Glomerular endothelial cell (primary cell): ENCODE measurements at places on chromosomes 5 and 9.

GRCh38 chr5:152259702-152260101 is 145.4 kb downstream of the NMUR2 start:
- no peak for DNase-seq

GRCh38 chr9:104779334-104779733 is 15.4 kb downstream of the NIPSNAP3B start:
- DNase-seq, result no peak

GRCh38 chr9:112338561-112338960 is 5.1 kb upstream of the PTBP3 start:
- DNase-seq, result no peak

- no peak for DNase-seq
These were observed 17.5 kb downstream of the TGFBI start for GRCh38 chr5:136046246-136046645.

GRCh38 chr5:55518831-55519390 is 15.9 kb downstream of the PLPP1 start:
- DNase-seq, result no peak

DNA sequence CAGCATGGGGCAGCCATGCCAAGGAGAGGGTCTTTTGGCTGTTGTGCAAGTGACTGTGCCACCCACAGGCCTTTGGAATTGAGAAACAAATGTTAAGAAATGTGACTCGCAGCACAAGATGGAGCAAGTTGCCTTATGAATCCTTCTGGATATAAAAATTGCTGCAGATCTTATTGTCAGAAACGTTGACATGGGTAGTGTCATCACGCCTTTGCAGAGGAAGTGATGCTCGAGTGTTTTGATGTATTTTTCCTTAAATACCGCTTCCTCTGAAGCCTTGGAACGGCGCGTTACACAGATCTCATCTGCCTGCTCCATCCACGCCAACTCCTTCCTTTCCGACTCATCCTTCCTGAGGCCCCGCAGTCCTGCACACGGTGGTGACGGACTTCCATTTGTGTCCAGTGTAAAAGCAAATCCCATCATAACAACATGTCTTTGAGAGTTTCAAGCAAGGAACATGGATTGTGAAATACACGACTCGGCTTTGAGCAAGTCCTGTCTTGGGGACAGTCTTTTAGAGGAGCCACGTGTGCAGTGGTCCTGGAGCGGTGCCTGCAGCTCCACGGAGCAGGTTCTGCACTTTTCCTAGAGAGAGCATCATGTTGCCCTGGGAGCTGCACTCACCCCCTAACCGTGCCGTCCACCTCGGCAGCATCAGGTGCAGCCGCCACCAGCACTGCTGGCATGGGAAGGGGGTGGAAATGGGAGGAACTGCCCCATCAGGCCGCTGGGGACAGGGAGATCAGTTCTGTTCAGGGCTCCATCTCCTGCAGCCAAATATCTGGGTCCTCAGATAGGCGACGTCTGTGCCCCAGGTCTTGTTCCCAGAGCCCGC is 15.1 kb downstream of the ROPN1L start:
- DNase-seq, result no peak

DNA sequence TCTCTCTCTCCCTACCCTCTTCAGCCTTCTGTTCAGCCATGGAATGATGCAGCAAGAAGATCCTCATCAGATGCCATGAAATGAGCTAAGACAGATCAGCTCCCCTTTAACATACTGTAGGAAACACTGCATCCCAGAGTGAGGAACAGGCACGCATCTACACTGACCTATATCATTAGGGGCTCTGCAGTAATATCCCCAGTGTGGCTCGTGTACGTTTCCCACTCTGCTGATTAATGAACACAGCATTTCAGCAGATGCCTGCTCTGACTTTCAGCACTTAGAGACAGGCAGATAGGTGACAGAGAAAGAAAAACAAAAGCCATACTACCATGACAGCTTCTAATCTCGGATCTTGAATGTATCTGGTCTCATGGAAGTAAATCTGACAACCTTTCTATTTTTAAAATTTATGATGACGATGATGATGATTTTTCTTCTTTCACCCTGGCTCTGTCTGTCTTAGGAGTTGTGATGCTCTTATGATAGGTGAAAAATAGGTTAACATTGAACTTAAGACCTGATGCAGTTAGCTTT is 750.3 kb downstream of the CDH12 start:
- no peak for DNase-seq

GRCh38 chr5:16456103-16456832 is 9.3 kb downstream of the ZNF622 start:
- DNase-seq, result peak; percentile 65

DNA sequence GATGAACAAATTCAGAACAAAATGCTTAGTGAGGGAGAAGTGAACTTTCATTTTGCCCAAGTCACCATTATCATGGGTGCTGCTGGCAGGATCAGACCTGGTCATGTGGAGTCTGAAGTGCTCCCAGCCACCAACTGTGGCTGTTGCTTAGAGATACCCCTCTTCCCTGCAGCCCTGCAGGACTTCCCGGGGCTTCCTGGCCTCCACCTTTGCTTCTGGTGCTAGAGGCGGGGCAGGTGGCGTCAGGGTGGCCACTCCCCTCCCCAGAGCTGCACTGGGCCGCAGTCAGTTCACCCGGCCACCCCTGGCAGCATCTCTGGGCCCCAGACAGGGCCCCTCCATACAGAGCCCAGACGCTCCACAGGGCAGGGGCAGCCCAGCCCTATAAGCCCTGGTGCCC is 30.0 kb upstream of the SLC12A7 start:
- no peak for DNase-seq

GRCh38 chr5:75716715-75717081 is 539 bp downstream of the POC5 start:
- DNase-seq, result no peak

DNA sequence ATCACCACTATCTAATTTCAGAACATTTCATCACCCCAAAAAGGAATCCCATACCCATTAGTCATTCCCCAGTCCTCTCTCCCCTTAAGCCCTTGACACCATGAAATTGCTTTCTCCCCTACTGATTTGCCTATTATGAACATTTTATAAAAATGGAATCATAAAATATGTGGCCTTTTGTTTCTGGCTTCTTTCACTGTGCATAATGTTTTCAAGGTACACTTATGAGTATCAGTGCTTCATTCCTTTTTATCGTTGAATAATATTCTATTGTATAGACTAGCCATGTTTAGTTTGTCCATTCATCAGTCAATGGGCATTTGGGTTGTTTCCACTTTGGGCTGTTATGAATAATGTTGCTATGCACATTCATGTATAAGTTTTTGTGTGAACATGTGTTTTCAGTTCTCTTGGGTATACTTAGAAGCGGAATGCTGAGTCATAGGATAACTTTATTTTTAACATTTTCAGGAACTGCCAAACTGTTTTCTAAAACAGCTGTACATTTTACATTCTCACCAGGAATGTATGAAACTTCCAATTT is 40.4 kb upstream of the FGF1 start:
- DNase-seq, result no peak

- no peak for DNase-seq
These were observed 19.9 kb upstream of the WNK2 start for GRCh38 chr9:93164085-93164484.

DNA sequence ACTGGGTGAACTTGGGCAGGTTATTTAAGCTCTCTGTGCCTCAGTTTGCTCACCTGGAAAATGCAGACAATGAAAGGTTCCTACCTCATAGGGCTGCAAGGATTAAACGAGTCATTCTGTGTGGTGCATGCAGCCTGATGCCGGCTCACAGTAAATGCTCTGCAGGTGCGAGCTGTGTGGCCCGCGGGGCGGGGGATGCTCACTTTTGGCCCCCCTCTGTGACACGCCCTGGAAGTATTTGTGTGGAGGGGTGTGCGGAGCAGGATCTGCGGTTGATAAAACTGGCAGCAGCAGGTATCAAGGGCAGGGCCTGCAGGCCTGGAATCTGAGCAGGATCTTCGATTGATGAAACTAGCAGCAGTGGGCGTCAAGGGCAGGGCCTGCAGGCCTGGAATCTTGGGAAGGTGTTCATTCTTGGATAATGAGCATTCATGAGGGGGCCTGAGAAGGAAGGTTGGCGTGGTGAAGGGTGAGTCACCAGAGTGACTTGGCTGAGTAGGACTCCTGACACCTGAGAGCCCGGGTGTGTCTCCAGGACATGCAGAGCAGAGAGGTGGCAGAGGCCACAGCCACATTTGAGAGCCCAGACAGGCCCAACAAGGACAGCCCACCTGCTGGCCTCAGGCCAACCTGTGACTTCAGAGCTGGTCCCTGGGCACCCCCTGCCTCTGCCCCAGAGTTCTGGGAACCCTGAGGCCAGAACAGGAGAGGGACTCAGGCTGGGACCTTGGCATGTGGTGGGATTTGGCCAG is 11.9 kb downstream of the UNC5A start:
- DNase-seq, result no peak

- DNase-seq, result no peak
These were observed 99.1 kb downstream of the FBXO38 start for GRCh38 chr5:148482697-148483462.

DNA sequence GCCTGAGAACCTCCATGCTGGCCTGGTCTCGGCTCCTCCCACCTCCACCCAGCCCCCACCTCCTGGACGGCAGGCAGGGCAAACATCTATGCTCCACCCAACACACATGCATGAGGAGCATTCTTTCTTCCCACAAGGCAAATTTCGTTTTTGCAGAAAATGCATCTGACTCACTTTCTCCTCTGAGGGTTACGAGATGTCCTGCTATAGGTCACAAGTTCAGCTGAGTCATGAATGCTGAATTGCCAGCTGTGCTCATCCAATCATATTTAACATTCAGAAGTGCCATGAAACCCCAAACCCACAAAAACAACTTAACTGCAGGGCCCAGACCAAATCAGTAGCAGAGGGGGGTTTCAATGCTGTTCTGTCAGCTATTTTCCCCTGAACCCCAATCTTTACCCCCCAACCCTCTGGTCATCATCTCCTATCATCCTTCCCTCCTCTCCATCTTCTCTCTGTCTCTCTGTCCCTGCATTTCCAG is 39.0 kb upstream of the OSMR start:
- DNase-seq, result no peak

DNA sequence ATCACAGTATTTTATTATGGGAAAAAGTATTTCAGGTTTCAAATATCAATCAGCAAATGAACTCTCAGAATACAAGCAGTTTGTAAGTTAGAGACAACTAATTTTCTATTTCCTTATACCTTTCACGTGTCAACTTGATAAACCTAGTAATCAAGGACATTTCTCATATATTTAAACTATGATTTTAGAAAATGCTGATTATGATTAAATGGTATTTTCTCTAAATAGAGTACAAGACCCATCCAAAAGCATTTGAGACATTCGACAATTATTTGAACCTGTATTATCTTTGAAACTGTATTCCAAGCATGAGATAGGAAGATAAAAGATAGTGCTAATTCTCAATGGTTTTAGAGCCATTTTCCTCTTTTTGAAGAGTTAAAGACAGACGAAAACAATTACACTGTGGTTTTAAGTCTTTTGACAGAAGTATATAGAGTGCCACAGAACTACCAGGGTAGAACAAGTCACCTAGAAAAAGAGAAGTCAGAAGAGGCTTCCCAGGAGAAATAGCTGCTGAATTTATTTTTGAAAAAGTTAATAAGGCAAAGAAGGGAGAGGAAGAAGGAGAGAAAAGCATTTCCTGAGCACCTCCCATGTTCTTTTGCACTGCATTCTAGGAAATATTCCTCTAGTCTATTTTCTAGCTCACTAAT is 5.6 kb downstream of the MEIKIN start:
- no peak for DNase-seq

GRCh38 chr5:27158171-27158570 is 119.8 kb upstream of the CDH9 start:
- DNase-seq, result no peak

- DNase-seq, result no peak
These were observed 302.4 kb upstream of the ZNF462 start for GRCh38 chr9:106560540-106560939.

DNA sequence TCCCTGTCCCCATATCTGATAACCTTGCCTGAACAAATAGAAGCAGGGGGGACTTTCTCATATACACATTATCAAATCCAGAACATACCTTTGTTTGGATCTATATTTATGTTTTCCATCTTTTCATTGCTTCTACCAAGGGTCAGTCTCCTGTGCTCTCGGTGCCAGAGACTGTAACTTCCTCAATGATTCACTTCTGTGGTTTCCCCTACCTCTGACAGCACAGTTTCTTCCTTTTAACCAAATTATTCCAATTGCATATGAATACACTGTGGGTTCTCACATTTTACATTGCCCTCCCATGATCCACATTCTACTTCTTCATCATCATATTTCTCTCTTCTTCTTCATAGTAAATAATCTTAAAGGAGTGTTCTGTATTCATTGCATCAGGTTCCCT is 32.2 kb downstream of the NMUR2 start:
- no peak for DNase-seq

- no peak for DNase-seq
These were observed 16.9 kb downstream of the C9orf85 start for GRCh38 chr9:71928376-71928775.

- DNase-seq, result no peak
These were observed 45.5 kb downstream of the TNFSF8 start for GRCh38 chr9:114884787-114885452.

GRCh38 chr9:108645520-108645919 is 210.3 kb downstream of the ACTL7B start:
- DNase-seq, result no peak

DNA sequence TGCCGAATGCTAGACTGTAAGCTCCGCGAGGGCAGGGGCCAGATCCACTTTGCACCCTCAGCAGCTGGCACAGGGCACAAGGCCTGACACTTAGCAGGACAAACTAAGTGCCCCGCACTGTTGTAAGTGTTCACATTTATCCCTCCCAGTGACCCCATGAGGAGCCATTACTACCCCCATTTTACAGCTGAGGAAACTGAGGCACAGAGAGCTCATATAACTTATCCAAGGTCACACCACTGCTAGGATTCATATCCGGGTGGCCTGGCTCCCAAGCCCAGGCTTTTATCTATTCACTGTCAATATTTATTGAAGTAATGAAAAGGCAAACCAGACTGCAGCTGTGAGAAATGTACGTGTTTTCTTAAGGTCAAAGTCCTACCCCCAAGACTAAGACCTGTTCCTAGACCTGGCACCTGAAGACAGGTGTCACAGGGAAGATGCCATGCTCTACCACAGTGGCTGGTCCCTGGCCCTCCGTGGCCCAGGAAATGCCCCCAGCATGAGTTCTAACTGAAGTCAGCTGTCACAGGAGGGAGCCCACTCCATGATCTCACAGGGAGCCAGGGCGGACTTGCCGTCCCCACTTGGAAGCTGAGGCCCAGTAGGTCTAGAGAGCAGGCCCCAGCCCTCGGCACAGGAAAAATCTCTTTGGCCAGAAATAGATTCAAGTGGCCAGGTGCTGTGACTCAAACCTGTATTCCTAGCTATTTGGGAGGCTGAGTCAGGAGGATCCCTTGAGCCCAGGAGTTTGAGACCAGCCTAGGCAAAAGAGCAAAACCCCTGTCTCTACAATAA is 74.7 kb upstream of the IL17B start:
- no peak for DNase-seq

GRCh38 chr9:77498891-77499290 is 149.2 kb downstream of the GNA14 start:
- no peak for DNase-seq

- no peak for DNase-seq
These were observed 90.7 kb downstream of the MAT2B start for GRCh38 chr5:163595932-163596607.

GRCh38 chr5:133121080-133121479 is 69.3 kb downstream of the HSPA4 start:
- DNase-seq, result no peak

- DNase-seq, result no peak
These were observed 110.7 kb upstream of the NFIL3 start for GRCh38 chr9:91534374-91534773.
